NB4 (cell line): ENCODE measurements at places on chromosomes 5 and 9.

DNA sequence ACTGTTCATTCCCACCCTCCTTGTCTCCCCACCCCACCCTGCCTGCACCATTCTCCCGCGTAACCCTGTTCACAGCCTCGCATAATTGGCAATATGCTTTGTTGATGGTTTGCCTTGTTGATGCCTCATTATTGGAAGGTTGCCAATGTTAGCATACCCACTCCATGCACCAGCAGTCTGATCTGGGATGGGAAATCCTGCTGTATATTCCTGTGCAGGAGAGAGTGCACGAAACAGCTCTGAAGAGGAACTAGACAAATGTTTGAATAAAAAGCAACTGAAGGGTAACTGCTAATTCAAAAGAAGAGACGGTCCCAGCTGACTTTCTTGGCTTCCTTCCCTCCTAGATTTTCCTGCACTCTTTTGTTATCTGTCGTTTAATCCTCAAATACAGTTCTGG is 271.7 kb upstream of the TLE4 start:
- DNase-seq: no peak

GRCh38 chr9:135677641-135678168 is 14.6 kb downstream of the LCN9 start:
- no peak for DNase-seq

- peak; percentile 10 for DNase-seq
Measured at GRCh38 chr5:149172261-149172660, 31.0 kb downstream of the ABLIM3 start.

DNA sequence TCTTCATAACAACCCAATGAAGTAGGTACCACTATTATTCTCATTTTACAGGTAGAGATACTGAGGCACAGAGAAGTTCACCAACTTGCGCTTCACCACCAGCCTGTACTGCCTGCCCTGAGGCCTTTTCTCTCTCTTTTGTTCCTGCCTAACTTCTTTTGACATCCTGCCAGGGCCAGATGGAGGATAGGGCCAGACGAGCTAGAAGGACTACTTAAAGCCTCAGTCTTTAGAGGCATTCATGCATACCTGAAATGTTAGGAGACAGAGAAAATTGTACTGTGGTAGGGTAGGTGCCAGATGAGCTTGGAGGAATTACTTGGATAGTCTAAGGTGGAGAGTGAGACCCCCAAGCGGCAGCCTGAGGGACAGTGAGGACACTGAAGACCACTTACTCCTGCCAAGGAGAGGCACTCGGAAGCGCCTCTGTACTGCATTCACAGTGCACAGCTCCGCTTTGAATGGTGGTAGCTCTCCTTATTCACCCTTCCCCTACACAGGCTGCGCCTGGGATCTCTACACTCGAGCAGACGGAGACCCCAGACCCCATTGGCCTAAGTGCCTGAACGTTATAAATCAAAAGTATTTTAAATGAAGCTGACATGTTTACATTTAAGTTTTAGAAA is 6.2 kb upstream of the ORM1 start:
- no peak for DNase-seq

GRCh38 chr9:99677281-99677680 is 144.4 kb upstream of the NR4A3 start:
- DNase-seq: no peak

DNA sequence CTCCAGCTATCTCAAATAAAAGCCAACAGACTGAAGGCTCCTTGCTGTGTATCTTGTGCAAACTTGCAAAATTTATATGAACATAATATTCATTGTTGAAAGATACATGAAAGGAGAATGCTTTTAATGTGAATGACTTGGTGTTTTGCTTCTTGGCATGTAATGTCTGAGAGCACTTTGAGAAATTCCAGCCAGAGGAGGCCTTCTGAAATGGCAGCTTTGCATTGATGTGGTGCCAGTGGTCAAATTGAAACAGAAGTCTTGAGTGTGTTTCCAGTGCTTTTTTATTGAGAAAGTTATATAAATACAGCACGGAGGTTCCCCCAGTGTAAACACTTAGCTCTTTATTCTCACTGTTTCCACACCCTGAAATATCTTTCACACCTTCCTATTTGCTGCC is 182.1 kb downstream of the ADCY2 start:
- no peak for DNase-seq

DNA sequence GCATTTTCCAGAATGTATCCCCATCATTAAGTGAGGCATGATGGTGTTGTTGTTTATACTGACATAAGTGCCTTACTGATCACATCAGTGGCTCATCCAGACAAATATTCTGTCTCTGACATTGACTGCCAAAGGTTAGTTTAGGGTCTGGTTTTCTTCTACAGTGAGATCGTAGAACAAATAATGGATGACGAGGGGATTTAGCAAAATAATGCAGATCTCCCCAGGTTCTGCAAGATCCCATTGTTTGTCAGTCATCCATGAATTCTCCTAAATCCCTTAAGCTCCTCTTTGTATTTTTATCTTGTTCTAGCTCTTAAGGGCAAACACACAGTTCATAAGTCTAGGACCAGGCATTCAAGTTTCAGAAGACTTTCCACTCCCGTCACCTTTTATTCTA is 93.1 kb upstream of the DHFR start:
- DNase-seq: no peak

DNA sequence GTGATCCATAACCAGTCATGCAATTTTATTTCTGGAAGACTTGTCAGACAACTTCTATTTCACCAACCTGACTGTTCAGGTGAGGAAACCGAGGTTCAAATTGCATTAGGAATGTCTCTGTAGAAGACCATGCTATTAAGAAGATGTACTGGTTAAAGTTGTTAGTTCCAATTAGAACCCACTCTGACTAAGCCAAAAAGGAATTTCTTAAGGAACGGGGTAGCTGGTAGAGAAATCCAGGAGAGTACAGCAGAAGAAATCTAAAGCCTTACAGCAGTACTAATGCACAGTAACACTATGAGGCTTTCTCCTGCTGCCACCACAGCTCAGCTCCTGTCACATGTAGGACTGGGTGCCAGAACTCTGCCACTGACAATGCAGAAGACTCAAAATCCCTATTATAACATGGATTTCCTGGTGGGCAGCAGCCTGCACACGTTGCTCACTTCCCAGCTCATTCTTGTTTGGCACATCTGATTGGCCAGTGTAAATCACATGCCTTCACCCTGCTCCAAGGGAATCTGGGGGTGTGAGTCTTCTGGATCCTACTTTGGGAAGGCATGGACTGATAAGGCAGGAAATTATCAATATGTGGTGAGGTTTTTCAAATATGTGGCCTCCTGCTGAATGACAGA is 37.1 kb downstream of the CAST start:
- DNase-seq: no peak

DNA sequence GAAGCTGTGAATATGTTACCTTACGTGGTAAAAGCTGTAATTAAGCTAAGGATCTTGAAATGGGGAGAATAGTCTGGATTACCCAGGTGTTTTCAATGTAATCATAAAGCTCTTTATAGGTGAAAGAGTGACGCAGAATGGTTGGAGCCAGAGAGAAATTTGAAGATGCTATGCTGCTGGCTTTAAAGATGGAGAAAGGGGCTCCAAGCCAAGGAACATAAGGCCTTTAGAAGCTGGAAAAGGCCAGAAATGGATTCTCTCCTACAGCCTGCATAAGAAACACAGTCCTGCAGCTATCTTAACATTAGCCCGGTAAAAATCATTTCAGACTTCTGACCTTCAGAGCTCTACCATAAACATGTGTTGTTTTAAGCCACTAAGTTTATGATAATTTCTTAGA is 243.3 kb upstream of the VLDLR start:
- DNase-seq: no peak

- no peak for DNase-seq
Measured at GRCh38 chr9:4206718-4207117, 93.2 kb downstream of the GLIS3 start.

DNA sequence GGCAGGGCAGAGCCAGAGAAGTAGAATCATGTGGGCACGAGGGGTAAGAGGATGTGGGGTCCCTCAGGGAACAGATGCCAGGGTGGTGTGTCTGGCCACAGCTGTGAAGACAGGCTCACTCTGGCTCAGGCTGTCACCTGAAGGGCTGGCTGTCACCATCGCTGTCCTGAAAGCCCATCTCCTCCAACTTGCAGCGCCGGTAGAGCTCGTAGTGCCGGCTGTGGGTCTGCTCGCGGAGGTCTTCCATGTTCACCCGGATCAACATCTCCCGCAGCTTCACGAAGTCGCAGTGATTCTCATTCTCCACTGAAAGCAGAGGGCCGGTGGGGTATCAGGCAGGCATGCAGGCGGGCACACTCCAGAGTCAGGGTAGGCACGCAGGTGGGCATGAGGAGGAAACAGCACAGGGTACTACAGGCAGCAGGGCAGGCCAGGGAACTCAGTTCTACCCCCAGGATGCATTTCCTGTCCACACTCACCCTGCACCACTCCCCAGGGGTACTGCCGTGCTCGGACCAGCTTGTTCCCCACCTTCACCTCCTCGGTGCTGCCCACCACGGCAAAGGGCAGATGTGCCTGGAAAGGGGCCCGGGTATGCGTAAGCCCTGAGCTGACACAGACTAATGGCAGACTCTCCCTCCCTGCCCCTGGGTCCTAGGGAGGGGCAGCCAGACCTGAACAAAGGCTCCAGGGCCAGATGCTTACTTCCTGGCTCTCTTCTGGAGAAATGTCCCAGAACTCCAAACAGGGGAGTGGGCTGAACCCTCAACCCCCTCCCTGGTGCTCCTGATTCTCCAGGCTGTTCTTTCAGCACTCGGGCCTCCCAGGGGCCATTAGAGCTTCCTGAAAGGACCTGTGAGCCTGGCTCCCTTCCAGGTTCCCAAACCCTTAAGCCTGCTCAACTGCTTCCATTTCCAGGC is 14.4 kb downstream of the CCNI2 start:
- DNase-seq: no peak

GRCh38 chr9:129258823-129259301 is 80.8 kb upstream of the IER5L start:
- no peak for DNase-seq

GRCh38 chr9:8400378-8400777 is 600.8 kb upstream of the DMAC1 start:
- DNase-seq: no peak

- DNase-seq: no peak
Measured at GRCh38 chr9:93965830-93966577, 10.8 kb upstream of the BARX1 start.

DNA sequence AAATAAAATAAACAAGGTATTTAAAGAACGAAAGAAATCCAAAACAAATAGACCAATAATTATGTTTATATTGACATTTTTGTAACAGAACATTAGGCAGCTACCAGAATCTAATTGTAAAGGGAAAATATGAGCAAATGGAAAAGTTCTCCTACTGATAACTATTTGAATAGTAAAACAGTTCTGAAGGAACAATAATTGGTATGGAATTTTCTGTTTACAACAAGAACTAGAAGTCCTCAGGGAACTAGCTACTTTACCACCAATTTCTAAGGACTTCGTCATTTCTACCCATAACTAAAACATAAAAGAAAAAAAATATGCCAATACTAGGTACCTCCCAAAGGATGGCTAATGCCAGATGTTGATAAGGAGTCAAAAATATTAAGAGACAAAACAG is 58.5 kb downstream of the AP3B1 start:
- DNase-seq: no peak

DNA sequence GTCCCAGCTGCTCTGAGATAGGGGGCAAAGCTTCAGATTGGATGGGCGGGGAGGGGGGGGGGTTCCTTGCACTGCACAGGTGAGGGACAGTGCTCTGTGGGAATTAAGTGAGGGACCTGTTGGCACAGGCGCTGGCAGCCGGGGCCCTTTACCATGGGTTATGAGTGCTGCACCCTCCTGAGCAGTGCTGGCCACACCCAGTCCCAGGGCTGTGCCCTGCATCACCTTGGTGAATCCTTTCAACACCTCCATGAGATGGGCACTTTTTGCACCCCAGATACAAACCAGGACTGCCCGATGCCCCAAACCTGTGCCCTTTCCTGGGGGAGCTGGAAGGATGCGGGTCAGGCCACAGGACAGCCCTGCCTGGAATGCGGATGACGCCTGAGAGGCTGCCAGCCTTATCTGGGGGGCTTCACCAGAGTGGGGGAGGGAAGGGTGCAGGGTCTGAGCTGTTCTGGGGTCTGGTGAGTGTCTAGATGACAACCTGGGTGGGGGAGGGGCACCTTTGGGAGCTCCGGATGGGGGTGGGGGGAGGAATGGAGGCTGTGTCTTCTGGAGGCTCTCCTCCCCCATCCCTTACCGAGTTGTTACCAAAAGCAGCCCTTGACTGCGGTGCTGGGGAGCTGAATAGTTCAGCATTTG is 5.2 kb downstream of the CRB2 start:
- no peak for DNase-seq

DNA sequence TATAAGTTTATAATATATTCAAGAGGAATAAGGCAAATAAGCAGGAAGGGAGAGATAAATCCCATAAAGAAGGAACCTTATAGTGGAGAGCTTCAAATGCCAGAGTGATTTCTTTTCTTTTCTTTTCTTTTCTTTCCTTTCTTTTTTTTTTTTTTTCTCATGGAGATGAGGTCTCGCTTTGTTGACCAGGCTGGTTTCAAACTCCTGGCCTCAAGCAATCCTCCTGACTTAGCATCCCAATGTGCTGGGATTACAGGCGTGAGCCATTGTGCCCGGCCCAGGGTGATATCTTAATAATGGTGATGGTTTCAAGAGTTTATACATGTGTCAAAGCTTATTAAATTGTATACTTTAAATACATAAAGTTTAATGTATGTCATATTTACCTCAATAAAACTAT is 19.6 kb upstream of the FOCAD start:
- DNase-seq: no peak

- no peak for DNase-seq
Measured at GRCh38 chr5:1507961-1508658, 15.7 kb downstream of the LPCAT1 start.

- DNase-seq: peak; percentile 99
Measured at GRCh38 chr9:16289639-16290038, 580.8 kb downstream of the BNC2 start.

- DNase-seq: no peak
Measured at GRCh38 chr5:139903450-139903794, 107.8 kb downstream of the PSD2 start.

DNA sequence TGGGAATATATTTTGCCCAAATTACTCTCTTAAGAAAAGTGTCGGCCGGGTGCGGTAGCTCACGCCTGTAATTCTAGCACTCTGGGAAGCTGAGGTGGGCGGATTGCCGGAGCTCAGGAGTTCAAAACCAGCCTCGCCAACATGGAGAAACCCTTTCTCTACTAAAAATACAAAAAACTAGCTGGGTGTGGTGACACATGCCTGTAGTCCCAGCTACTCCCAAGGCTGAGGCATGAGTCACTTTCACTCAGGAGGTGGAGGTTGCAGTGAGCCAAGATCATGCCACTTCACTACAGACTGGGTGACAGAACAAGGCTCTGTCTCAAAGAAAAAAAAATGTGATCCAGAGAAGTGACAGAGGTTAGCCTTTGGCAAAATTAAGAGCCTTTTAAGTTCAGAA is 26.4 kb upstream of the TMEM171 start:
- peak; percentile 18 for DNase-seq

GRCh38 chr5:174523311-174524071 is 200.9 kb upstream of the MSX2 start:
- DNase-seq: no peak

GRCh38 chr5:31021181-31021624 is 172.3 kb upstream of the CDH6 start:
- no peak for DNase-seq
